ENCODE measurements at places on chromosomes 6 and 20.

GRCh38 chr20:47648943-47649342 is 136.3 kb downstream of the SULF2 start:
- no peak for DNase-seq

DNA sequence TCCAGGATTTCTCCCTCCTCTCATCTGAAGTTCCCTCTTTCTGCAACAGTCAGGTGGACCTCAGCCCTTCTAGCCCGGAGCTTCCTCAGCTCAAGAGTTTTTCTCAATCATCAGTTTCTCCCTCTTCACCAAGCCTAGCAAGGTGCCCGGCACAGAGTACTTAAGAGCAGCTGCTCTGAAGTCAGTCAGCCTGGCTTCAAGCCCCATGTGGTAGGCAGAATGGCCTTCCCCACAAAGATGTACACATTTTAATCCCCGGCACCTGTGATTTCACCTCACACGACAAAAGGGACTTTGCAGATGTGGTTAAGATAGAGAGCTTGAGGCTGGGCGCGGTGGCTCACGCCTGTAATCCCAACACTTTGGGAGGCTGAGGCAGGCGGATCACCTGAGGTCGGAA is 15.1 kb upstream of the RBPJL start:
- no peak for DNase-seq

- no peak for DNase-seq
Measured at GRCh38 chr20:48456366-48457192, 371.2 kb downstream of the PREX1 start.

- no peak for DNase-seq
Measured at GRCh38 chr6:158561321-158561884, 1.5 kb downstream of the TMEM181 start.

GRCh38 chr6:3355358-3356055 is 96.8 kb downstream of the PSMG4 start:
- no peak for DNase-seq

- no peak for DNase-seq
Measured at GRCh38 chr20:23242104-23242503, 108.5 kb upstream of the NXT1 start.
